Amniotic stem cell (primary cell): ENCODE measurements at places on chromosomes 1 and 21.

DNA sequence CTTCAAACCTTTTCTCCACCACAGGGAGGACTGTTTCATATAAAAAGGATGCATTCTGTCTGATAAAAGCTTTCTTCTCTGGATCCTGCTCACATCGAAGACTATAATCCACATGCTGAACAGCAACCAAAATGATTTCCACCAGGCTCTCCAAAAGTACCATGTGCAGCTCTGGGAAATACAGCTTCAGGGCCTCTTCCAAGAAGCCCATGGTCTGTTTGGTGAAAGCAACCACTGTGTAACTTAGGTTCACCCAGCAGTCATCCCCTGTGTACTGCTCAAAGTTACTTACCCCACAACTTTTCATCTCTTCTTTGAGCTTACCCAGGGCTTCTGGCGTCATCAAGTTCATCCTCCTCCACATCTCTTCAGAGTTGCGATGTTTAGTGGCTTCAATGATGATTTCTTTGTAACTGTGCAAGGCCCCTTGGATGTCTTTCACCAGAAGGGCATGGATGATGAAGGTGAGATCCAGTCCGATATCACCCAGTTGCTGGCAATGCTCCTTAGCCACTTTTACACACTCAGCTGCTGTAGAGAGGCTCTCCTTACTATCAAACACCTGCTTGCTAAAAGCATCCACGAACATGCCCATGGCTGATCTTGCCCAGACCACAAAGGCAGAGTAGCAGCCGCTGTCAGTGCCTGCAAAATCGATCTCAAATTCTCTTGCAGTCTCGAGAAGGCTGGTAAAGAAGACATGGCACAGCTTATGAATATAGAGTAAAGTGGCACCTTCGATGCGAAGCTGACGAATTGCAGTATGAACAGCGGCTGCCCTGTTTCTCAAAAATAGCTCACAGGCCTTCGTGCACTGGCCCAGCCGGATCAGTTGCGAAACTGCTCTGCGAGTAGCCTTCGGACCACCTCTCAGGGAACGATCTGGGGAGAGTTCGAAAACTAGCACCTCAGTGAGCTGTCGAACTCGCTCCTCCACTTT, 1.7 kb downstream of the EXOC8 start:
- no peak for DNase-seq

DNA sequence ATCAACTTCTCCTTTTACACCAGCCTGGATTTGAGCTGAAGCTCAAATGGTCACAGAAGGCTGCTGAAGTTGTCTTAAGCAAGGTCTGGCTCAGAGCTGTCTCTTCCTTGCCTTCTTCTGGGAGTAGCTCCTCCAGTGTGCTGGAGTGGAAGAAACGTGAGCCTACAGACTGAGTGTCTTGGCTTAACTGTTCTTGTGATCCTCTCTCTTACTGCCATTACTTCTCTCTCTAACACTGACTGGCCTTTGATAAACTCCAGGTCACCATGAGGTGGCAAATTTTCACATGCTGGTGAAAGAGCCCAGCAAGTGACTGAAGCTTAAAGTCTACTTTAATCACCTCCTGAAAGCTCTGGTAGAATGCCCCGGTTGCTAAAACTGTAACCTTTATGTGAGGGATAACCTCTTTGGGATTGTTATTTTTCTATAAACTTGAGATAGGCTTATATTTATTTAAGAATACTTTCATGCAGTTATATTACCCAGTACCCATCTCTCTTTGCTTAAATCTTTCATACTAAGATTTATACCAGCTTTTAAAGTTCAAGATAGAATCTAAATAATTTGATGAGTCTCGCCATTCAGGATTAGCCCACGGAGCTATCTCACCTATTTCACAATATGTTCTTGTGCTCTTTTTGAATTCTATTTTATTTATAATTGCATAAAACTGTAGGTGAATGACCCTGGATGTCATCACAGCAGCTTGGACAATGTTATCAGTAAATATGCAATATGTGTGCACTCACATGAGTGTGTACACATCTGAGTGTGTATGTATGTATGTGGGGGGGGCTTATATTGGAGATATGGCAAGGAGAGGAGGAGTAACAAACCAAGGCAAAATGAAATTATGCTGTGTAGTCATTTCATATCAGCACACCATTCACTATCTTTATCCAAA, 924.0 kb downstream of the LTN1 start:
- no peak for DNase-seq

DNA sequence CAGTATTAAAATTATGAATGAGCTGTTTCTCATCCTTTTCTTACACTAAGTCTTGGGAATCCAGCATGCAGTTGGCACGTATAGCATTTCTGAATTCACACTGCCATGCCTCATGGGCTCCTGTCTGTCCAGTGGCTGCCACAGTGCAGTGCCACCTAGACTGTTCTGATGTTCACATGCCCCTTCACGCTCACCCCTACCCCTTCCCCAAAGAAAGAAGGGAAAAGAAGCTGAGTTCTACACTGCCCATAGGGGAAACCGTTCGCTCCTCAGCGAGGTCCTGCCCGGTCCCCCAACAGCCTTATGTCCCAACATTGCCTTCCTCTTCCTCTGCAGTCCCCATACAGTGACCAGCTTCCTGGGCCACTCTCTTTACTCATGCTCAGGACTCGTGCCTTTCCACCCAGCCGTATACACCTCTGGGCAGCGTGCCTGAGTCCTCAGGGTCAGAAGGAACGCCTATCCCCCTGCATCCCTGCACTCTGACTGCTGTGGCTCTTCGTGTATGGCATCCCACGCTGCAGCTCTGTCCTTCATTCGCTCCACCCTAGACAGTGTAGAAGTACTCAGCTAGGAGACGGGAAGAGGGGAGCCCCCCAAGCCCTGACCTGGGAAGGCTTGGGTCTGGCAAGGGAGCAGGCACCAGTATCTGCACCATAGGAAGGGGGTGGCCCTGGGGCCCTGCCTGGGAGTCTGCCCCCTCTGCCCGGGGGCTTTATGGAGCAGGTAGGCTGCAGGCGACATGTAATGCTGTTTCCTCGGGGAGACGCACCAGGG, 24.1 kb upstream of the ARF1 start:
- DNase-seq: no peak

DNA sequence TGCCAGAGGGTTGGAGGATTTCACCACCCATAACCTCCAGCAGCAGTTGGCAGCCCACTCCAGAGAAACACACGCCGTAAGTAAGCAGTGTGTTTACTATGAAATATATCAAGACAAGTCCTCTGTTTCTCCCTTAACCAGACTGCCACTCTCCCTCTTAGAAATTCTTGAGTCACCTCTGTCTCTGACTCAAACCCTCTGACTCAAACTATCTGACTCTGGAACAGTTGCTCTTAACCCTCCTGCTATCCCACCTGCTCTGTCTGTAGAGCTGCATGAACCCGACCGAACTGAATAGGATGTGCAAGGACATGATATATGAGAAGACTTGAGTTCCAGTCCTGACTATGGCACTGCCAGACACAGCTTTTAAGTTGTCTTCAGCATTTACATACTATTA, 14.1 kb downstream of the INPP5B start:
- no peak for DNase-seq

- no peak for DNase-seq
These were observed 84.0 kb downstream of the FMO4 start for GRCh38 chr1:171397851-171398469.

GRCh38 chr1:15212954-15213291, 34.1 kb upstream of the FHAD1 start:
- no peak for DNase-seq

- DNase-seq: no peak
These were observed 553.3 kb upstream of the ZRANB2 start for GRCh38 chr1:71634159-71634558.

DNA sequence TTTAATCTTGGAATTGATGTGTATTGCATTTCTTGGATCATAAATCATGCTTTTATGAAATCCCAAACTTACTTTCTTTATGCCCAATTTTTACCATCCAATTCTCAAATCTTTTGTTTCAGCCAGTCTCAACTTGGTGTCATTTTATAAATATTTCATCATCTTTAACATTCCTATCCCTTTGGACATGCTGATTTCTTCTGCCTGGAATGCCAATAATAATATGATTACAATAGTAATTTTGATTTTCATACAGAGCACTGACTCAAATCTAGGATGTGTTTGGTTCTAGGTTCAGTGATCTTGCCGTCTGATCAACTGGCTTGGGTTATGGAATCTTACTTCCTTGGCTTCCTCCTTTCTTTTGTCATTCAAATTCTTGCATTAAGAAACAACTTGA, 12.8 kb downstream of the RRP15 start:
- no peak for DNase-seq

DNA sequence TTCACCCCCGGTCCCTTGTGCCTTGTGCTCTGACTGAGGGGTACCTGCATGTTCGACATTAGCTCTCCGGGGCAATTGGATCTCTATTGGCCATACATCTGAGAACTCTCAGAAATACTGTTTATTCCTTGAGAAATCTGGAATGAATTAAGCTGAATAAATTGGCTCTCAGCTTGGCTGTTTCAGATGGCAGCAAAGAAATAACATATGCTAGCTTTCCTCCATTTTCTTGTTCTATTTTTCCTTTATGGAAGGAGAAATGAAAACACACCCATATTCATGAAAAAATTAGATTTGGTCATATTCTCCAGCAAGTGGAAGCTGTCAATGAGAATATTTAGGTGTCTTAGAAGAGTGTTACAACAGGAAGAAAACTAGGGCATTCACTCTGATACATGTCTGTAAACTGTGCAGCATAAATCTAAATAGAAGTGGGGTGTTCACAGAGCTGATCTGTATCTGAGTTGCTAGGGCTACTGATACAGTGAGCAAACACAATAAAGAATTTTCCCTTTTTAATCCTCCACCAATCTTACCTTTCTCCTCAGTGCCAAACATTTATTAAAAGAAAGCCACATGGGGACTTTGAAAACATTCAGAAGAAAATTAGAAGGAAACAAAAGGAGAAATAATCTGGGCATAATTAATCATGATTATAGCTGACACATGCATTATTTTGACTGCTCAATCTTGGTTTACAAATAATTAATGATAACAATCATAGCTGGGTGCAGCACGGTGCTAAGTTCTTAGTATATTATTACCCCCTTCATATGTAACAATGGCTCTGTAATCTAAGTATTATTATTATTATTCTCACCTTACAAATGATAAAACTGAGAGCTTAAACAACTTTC, 671.9 kb upstream of the USP24 start:
- no peak for DNase-seq
